ENCODE measurements at places on chromosomes 7 and 10. TPM values are rescaled to one million over a fixed set of nuclear protein-coding genes. Genes with fewer than 3 reads are reported as not detected.

Gene PILRA
- not detected for total RNA-seq

Gene SLC26A3
- total RNA-seq: not detected

Gene ADARB2
- not detected for total RNA-seq

Gene ASZ1
- not detected for total RNA-seq

Gene NCAPG2
- 58.2 TPM for total RNA-seq

Gene TUBB8
- total RNA-seq: not detected

Gene GNAT3
- not detected for total RNA-seq

Gene PNPLA8
- 18.7 TPM for total RNA-seq

Gene ARHGEF35
- not detected for total RNA-seq

GRCh38 chr7:97541188-97541587 lies 190.7 kb upstream of the TAC1 start:
- no peaks in the 10 kb centered on the region for H3K36me3 ChIP-seq
- no peak overlapping the region for H3K4me3 ChIP-seq
- no peak for DNase-seq
- no peaks in the 10 kb centered on the region for H3K27me3 ChIP-seq
- no peak overlapping the region for H3K27ac ChIP-seq

GRCh38 chr7:127632276-127632910 lies 14.5 kb upstream of the PAX4 start:
- peaks cover 39% of the 10 kb centered on the region for H3K4me1 ChIP-seq
- H3K27me3 ChIP-seq: peaks cover 10% of the 10 kb centered on the region
- H3K36me3 ChIP-seq: no peaks in the 10 kb centered on the region
- peak; percentile 74 for DNase-seq
- peak overlapping the region; percentile 56 for H3K27ac ChIP-seq

DNA sequence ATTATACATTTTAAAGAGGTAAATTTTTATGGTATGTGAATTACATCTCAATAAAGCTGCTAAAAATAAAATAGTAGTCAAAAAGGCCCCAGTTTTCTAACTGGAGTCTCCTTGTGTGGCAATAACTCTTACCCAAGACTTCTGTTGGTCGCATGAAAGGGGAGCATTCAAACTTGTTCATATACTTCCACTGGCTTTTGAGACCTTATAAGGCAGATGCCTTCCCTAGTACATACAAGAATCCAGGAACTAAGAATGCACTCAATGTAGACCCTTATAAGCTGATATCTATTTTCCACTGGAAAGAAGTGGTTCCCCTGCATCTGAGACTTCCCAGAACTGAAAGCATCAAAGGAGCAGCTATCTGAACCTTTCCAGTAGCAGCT lies 13.0 kb downstream of the BCAP29 start:
- DNase-seq: no peak
- H3K27ac ChIP-seq: peak overlapping the region; percentile 79
- peaks cover 53% of the 10 kb centered on the region for H3K36me3 ChIP-seq
- 0 out of 2 replicates have a peak overlapping the region, but pooled peaks have one; percentile 28 for H3K4me3 ChIP-seq
- no peaks in the 10 kb centered on the region for H3K27me3 ChIP-seq

DNA sequence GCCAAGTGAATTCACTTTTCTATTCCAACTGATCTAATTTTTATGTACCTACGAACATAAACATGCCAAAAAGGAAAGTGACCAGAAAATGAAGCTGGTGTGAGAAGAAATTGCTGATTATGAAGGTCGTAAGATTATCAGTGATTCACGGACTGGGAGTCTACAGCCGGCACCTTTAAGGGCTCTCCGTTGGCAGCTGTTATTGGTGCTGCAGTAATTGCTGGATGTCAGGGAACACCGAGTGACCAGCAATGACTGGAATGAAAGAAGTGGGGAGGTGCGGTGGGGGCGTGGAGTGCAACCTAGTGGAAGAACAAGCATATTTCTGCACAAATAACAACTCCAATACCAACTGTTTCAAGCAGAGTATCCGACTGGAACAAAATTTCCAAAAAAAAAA lies 109.8 kb upstream of the TARP start:
- no peaks in the 10 kb centered on the region for H3K36me3 ChIP-seq
- peaks cover 4% of the 10 kb centered on the region for H3K27me3 ChIP-seq
- DNase-seq: no peak
- peak overlapping the region; percentile 31 for H3K4me3 ChIP-seq
- H3K4me1 ChIP-seq: peaks cover 24% of the 10 kb centered on the region

DNA sequence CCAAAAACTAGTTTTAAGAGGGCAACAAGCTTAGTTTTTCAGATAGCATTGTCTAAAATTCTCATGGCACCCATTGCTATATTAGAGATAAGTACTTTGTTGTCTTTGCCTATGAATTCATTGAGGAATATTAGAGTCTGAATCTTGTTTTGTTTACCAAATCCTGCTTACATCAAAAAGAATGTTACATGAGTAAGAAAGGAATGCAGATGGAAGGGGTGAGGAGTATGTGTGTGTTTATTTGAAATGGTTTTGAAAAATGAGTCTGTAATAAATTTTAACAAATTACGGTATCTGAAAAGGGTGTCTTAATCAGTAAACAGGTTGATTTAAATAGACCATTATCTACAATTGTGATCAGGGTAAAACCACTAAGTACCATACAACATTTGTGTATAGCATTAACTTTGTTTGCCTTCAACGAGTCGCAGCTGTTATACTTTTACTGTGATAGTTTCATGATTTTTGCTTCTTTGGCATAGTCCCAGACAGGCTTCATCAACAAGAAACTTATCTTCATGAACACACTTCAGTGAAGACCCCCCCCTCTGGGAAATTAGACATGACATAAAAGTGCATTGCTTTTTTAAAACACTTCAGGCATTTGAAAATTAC lies 1183.9 kb upstream of the C7orf33 start:
- no peak for DNase-seq
- H3K27me3 ChIP-seq: no peaks in the 10 kb centered on the region
- H3K4me3 ChIP-seq: no peak overlapping the region
- H3K4me1 ChIP-seq: peaks cover 70% of the 10 kb centered on the region
- no peak overlapping the region for H3K27ac ChIP-seq
- H3K36me3 ChIP-seq: no peaks in the 10 kb centered on the region

GRCh38 chr7:85103357-85103756 lies 83.5 kb downstream of the SEMA3D start:
- H3K4me3 ChIP-seq: peak overlapping the region; percentile 20
- H3K36me3 ChIP-seq: no peaks in the 10 kb centered on the region
- DNase-seq: no peak

GRCh38 chr10:66747451-66747850 lies 178.4 kb upstream of the LRRTM3 start:
- H3K27ac ChIP-seq: peak overlapping the region; percentile 78
- H3K27me3 ChIP-seq: no peaks in the 10 kb centered on the region
- H3K36me3 ChIP-seq: peaks cover 1% of the 10 kb centered on the region
- H3K4me1 ChIP-seq: peaks cover 31% of the 10 kb centered on the region

DNA sequence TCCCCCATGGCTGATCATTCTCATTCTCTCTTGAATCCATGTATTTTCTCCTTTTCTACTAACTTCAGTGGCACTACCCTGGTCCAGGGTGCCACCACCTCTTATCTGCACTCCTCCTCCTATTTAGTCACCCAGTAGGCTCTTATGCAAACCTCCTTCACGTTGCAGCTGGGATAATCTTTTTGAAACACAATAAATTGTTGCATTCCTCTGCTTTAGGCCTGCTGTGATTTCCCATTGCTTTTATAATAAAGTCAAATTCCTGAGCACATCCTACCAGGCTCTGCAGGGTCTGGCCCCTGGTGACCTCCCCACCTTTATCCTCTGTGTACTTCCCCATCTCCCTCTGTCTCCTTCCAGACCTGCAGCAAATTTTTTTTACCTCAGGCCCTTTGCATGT lies 112.7 kb upstream of the KIAA1217 start:
- no peak for DNase-seq
- H3K36me3 ChIP-seq: no peaks in the 10 kb centered on the region
- H3K4me1 ChIP-seq: no peaks in the 10 kb centered on the region
- H3K27ac ChIP-seq: no peak overlapping the region
- H3K27me3 ChIP-seq: no peaks in the 10 kb centered on the region

GRCh38 chr7:46143949-46144917 lies 223.2 kb upstream of the IGFBP3 start:
- H3K27me3 ChIP-seq: no peaks in the 10 kb centered on the region
- peak overlapping the region; percentile 94 for H3K27ac ChIP-seq
- H3K4me3 ChIP-seq: peak overlapping the region; percentile 14
- DNase-seq: no peak
- peaks cover 58% of the 10 kb centered on the region for H3K4me1 ChIP-seq

GRCh38 chr10:29486433-29486832 lies 148.3 kb downstream of the SVIL start:
- no peak for DNase-seq
- H3K27me3 ChIP-seq: peaks cover 8% of the 10 kb centered on the region
- H3K4me3 ChIP-seq: no peak overlapping the region
- peaks cover 20% of the 10 kb centered on the region for H3K4me1 ChIP-seq

DNA sequence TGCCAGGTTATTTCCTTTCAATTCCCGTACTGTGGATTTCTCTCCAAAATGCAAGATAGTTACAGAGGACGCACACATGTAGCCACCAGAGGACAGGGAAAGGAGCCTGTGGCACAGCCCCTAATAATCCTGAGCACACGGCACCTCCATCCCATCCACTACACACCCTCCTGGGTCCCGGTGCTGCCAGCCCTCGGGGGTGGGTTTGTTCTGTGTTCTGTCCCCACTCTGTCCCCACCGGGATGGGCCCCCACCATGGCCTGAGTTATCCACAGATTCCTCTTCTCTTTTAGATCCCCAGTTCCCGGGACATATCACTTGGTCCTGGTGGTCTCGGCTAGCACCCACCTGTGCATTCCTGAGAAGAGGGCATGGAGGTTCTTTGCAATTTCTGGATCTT lies 196.9 kb upstream of the PPP2R2D start:
- no peaks in the 10 kb centered on the region for H3K4me1 ChIP-seq
- no peak overlapping the region for H3K27ac ChIP-seq

DNA sequence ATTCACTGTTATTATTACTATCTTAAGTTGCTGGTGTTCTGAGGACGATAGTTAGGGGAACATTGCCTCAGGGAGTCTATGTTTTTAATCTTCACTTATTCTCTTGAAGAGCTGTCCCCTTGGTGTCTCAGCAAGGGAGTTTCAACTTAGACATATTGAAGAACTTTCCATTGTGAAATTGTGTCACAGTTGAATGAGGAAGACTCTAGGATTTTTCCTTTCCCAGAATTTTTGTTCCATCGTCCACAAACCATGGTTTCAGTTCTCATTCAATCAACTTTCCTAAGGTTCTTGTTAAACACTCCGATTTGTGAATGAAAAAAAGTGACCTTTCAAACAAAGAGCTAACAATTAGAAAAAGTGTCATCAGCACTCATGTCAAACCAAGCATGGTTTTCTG lies 128.3 kb downstream of the GATA3 start:
- DNase-seq: no peak
- H3K4me3 ChIP-seq: no peak overlapping the region
- no peaks in the 10 kb centered on the region for H3K36me3 ChIP-seq
- no peak overlapping the region for H3K27ac ChIP-seq
- H3K27me3 ChIP-seq: no peaks in the 10 kb centered on the region
- no peaks in the 10 kb centered on the region for H3K4me1 ChIP-seq

- peaks cover 68% of the 10 kb centered on the region for H3K4me1 ChIP-seq
- no peaks in the 10 kb centered on the region for H3K36me3 ChIP-seq
- no peak for DNase-seq
- peak overlapping the region; percentile 75 for H3K27ac ChIP-seq
These were observed 137.8 kb downstream of the CHRM2 start for GRCh38 chr7:137006293-137006692.

GRCh38 chr10:32413513-32413912 lies 32.4 kb upstream of the CCDC7 start:
- H3K27ac ChIP-seq: peak overlapping the region; percentile 57
- no peaks in the 10 kb centered on the region for H3K36me3 ChIP-seq
- peaks cover 4% of the 10 kb centered on the region for H3K27me3 ChIP-seq
- peak overlapping the region; percentile 11 for H3K4me3 ChIP-seq
- DNase-seq: peak; percentile 86

GRCh38 chr10:33434933-33435332 lies 100.5 kb upstream of the NRP1 start:
- DNase-seq: no peak
- H3K27ac ChIP-seq: no peak overlapping the region
- H3K36me3 ChIP-seq: no peaks in the 10 kb centered on the region

DNA sequence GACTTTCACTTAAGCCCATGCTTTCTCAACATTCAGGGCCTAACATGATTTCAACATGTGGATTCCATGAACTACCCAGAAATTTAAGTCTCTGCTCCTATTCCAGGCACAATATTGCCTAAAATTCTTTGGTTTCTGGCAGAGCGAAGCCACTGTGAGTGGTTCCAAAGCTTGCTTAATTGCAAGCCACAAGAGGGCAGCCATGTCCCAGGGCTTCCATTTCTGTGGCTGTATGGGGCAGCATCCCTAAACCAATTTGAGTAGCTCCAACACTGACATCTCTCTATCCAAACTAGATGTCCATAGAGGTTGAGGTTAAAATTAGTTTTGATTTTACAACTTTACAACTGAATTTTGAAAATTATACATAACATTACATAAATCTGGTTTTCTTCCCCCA lies 56.3 kb upstream of the MDFIC start:
- no peaks in the 10 kb centered on the region for H3K27me3 ChIP-seq
- peaks cover 33% of the 10 kb centered on the region for H3K4me1 ChIP-seq
- peak; percentile 48 for DNase-seq
- H3K36me3 ChIP-seq: no peaks in the 10 kb centered on the region

DNA sequence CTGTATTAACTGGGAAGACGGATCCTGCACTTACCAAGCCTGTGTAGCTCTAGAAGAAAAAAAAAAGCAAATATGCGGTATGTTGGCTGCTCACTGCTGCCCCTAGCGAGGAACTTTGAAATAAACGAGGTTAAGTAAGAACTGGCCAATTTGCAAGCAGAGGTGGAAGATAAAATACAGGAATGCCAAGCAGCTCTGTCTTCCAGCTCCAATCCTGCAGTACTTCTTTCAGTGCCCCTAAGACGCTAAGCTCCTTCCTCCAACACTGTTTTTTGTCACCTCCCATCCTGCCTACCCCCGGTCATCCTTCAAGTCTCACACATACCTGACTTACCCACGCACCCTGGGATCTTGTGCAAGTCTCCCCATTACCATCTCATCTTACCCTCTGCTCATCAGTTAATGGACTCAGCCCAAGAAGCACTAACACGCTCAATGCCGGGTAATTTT lies 809 bp downstream of the C10orf143 start:
- DNase-seq: peak; percentile 75
- H3K4me1 ChIP-seq: peaks cover 29% of the 10 kb centered on the region
- peak overlapping the region; percentile 94 for H3K4me3 ChIP-seq
- peaks cover 11% of the 10 kb centered on the region for H3K36me3 ChIP-seq

- DNase-seq: no peak
- no peak overlapping the region for H3K4me3 ChIP-seq
- no peaks in the 10 kb centered on the region for H3K4me1 ChIP-seq
- peaks cover 6% of the 10 kb centered on the region for H3K27me3 ChIP-seq
- H3K36me3 ChIP-seq: peaks cover 7% of the 10 kb centered on the region
- H3K27ac ChIP-seq: no peak overlapping the region
These were observed 259.7 kb downstream of the DNAJB6 start for GRCh38 chr7:157596471-157596870.

- peaks cover 23% of the 10 kb centered on the region for H3K27me3 ChIP-seq
- peak overlapping the region; percentile 68 for H3K27ac ChIP-seq
- peak overlapping the region; percentile 82 for H3K4me3 ChIP-seq
- H3K36me3 ChIP-seq: no peaks in the 10 kb centered on the region
- peaks cover 28% of the 10 kb centered on the region for H3K4me1 ChIP-seq
- no peak for DNase-seq
These were observed 98.9 kb downstream of the SVIL start for GRCh38 chr10:29535778-29536453.

DNA sequence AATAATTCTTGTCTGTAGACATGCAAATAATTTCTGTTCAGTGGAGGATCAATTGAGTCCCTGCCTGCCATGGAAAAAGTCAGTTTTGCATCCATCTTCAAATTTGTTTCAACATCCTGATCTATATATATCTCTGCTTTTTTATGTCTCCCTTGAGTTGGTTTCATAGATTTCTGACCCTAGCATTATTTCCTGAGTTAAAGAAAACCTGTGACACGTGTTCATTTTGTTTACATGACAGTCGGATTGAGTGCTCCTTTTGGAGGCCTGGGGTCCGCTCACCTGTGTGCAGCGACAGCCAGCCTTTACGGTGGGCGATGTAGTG lies 674 bp downstream of the MRPS24 start:
- peak overlapping the region; percentile 90 for H3K4me3 ChIP-seq
- peaks cover 11% of the 10 kb centered on the region for H3K27me3 ChIP-seq
- no peak for DNase-seq
